ENCODE measurements at places on chromosomes 2 and 18.

- no peak for DNase-seq
These were observed 95.7 kb downstream of the MAP3K20 start for GRCh38 chr2:173171321-173171720.

- DNase-seq: no peak
These were observed 7.5 kb downstream of the KCNG3 start for GRCh38 chr2:42486145-42486906.

DNA sequence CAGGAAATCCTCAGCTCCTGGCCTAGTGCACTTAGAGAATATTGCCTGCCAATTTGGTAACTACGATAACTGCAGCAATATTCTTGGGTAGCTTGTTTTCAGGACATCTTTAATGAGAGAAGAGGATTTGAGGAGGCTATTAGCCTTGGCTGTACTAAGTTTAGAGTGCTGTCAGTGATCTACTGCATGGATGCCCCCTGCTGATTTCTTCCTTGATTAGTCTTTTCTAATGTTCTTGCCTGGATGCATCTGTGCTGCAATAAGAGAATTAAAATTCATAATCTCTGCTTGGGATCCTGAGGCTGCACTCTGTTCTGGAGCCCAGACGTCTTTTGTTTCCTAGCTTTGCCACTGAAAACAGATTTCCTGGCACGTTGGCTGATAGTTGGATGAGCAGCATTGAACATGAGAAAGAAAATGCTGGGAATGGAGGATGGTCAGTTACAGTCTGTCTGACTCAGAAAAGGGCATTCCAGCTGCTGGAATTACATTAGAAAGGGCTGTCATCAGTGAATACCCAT lies 115.4 kb downstream of the CCDC85A start:
- DNase-seq: no peak

- DNase-seq: no peak
These were observed 73.7 kb downstream of the MEIS1 start for GRCh38 chr2:66508484-66509071.

- DNase-seq: no peak
These were observed 211.4 kb upstream of the SALL3 start for GRCh38 chr18:78768221-78768620.

GRCh38 chr2:10983711-10984110 lies 72.0 kb downstream of the KCNF1 start:
- no peak for DNase-seq

DNA sequence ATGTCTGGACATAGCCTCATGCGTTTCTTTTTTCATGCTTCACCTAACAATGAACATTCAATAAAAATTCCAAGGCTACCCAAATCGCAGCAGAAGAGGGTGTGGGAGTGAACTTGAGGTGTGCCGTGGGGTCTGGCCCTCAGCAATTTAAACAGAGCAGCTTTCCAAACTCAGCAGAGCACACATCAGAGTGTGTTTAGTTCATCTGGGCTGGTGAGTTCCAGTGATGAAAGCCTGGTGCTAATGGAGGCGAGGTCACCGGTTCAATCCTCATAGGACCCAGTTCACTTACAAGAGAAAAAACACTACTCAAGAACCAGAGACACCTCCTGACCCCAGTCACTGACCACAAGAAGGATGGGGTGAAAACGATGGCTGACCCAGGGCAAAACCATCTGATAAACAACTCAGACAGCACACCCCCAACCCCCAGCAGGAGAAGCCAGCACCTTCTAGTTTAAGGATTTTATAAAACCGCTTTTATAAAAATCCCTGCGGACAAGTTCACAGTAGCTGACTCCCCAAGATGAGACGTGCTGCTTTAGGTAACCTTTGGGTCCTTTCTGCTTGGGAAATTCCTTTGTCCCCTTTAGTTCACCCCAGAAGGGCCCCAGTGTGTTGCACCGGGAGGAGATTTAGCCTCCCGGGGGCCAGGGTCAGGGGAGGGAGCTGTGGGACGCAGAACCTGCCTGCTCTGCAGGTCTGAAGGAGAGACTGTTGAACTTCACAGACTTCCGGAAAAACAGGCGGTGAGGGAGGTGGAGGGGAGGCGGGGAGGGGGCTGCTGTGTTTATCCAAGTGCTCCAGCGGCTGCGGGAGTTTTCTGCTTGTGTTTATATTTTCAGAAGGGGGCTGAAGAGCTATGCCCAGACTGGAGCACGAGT lies 152.7 kb upstream of the SOX11 start:
- no peak for DNase-seq

- no peak for DNase-seq
These were observed 36.6 kb upstream of the IKZF2 start for GRCh38 chr2:213187833-213188532.

- DNase-seq: no peak
These were observed 9.7 kb upstream of the DNAJB2 start for GRCh38 chr2:219269362-219270054.

- DNase-seq: no peak
These were observed 26.3 kb upstream of the CRIM1 start for GRCh38 chr2:36329251-36329650.

GRCh38 chr2:236662231-236663185 lies 92.9 kb downstream of the ACKR3 start:
- no peak for DNase-seq

GRCh38 chr18:32771169-32771751 lies 1.6 kb downstream of the KLHL14 start:
- DNase-seq: no peak

GRCh38 chr2:180652794-180653193 lies 327.6 kb upstream of the UBE2E3 start:
- no peak for DNase-seq

GRCh38 chr18:13530033-13530878 lies 196.1 kb downstream of the FAM210A start:
- DNase-seq: no peak

- no peak for DNase-seq
These were observed 232.6 kb upstream of the LYPD1 start for GRCh38 chr2:132902626-132903025.

- no peak for DNase-seq
These were observed 386.5 kb upstream of the DCC start for GRCh38 chr18:51953521-51953920.

Data from activated naive CD4-positive, alpha-beta T cell treated with anti-CD3 and anti-CD28 coated beads for 36 hours (primary cell).